ENCODE measurements at places on chromosomes 5 and 9.

GRCh38 chr5:133338504-133339355 lies 273.6 kb downstream of the FSTL4 start:
- DNase-seq, result no peak

DNA sequence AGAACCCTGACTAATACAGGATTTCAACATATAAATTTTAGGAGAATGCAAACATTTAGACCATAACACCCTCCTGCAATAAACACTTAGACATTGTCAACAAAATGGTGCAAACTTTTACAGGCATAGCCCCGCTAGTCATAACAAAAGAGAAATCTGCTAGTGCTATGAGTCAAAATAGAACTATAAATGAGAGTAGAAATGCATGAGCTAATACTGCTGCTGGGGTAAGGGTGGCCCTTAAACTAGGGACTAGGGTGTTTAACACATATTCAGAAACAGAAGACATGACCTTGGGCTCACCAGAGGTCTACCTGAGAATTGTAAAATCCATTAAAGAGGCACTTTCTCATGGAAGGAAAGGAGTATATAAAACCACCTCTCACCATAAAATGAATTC lies 131.6 kb downstream of the TLR4 start:
- DNase-seq, result no peak

GRCh38 chr9:76530458-76531110 lies 71.6 kb downstream of the GCNT1 start:
- no peak for DNase-seq

- DNase-seq, result no peak
Observed at GRCh38 chr9:131046581-131047202, 37.7 kb downstream of the LAMC3 start.

DNA sequence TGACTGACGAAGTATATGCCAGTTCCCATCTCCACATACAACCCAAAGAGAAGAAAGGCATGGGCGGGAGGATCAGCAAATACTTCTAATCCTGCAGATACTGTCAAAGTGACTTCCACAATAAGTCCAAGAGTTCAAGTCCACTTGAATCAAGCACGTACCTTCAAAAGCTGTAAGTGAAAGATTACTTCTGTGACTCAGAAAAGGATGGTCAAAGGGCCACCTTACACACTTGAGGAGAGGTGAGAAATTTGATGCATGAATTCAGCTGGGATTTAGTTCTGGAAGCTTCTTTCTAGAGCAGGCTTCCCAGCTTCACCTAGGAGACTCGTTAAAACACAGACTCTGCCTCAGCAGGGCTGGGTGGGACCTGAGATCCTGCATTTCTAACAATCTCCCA lies 357.5 kb downstream of the GLIS3 start:
- DNase-seq, result no peak

GRCh38 chr5:80082731-80083100 lies 47.6 kb downstream of the THBS4 start:
- no peak for DNase-seq

DNA sequence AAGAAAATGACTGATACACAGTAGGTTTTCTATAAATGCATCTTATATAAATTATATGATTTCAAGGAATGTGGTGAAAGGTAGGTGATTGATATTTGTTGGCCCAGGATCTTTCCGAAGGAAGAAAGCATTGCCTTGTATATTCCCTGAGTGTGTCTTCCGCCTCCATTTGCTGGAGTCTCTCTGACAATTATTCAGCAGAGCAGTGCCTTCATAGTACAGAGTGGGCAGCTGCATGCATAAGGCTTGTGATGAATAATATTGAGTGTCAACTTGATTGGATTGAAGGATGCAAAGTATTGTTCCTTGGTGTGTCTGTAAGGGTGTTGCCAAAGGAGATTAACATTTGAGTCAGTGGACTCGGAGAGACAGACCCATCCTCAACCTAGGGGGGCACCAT lies 58.5 kb downstream of the CETN3 start:
- DNase-seq, result no peak

GRCh38 chr5:157865781-157866180 lies 6.8 kb upstream of the CLINT1 start:
- DNase-seq, result no peak

DNA sequence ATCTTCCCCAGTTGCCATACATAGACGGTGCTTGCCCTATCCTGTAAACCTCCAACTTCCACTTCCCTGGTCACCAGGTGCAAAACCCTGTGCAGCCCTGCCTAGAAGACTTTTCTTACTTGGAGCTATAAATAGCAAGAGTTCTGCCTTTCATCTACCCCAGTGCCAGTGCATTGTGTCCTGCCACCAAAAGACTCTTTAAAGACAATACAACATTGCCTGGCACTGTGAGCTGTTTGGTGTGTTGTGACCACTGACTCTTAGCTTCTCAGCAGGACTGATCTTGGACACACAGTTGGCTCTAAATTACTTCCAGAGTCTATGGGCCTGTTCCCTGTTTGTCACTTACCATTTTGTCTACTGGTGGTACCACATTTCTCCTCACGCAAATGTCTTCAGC lies 608.1 kb downstream of the CDH9 start:
- no peak for DNase-seq

GRCh38 chr5:96584712-96585111 lies 77.5 kb upstream of the CAST start:
- no peak for DNase-seq

- DNase-seq, result no peak
Observed at GRCh38 chr9:69034071-69034470, 1.5 kb upstream of the FXN start.

GRCh38 chr5:42879291-42879690 lies 67.6 kb upstream of the SELENOP start:
- no peak for DNase-seq

- no peak for DNase-seq
Observed at GRCh38 chr5:45109062-45109461, 300.3 kb downstream of the MRPS30 start.

- DNase-seq, result no peak
Observed at GRCh38 chr5:65103756-65104440, 335.2 kb downstream of the CWC27 start.

DNA sequence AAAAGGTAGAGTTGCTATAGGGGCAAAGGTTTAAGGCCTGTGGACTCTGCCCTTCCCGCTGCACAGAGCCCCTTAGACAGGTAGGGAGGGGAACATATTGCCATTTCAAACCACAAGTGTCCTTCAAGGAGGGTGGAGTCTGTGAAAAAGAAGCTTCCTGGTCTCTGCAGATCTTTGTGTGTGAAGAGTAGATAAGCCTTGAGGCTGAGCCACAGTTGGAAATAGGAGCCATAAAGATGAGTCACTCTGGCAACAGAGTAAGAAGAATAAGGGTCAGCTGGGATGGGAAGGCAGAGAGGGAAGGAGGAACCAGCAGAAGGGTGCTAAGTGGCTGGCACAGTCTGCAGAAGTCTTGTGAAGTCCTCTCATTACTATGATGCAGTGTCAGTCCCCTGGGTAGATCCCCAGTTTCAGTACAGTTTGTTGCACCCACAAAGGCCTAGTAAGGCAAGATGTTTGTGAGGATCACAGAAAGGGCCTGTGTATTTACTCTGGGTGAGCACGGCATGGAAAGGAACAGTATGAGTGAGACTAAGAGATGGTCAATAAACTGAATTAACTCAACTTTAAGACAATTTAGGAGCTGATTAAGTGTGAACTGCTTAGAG lies 18.1 kb downstream of the GRXCR2 start:
- no peak for DNase-seq

GRCh38 chr5:91977579-91977978 lies 594.5 kb upstream of the ARRDC3 start:
- DNase-seq, result no peak

DNA sequence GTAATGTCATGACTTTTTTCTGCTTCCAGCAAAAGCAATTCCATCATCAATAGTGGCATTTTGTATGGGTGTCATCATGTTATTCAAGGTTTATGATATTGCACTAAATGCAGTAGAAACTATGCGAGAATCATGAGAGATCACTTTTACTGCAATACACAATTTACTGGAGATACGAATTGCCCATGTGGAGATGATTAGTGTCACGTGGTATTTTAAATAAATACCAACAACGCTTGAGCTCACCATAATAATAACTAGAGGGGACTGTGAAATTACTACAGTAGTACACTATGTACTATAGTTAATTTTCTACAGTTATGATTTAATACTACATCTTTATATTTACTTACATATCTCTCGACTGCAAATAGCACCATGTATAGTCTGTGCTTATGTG lies 49.7 kb downstream of the FAM174A start:
- no peak for DNase-seq

- DNase-seq, result no peak
Observed at GRCh38 chr9:134602547-134603362, 38.8 kb upstream of the COL5A1 start.

GRCh38 chr9:106799152-106799551 lies 63.8 kb upstream of the ZNF462 start:
- no peak for DNase-seq

GRCh38 chr5:42785756-42786155 lies 25.9 kb downstream of the SELENOP start:
- no peak for DNase-seq

- no peak for DNase-seq
Observed at GRCh38 chr5:156595132-156595787, 254.8 kb upstream of the PPP1R2B start.

DNA sequence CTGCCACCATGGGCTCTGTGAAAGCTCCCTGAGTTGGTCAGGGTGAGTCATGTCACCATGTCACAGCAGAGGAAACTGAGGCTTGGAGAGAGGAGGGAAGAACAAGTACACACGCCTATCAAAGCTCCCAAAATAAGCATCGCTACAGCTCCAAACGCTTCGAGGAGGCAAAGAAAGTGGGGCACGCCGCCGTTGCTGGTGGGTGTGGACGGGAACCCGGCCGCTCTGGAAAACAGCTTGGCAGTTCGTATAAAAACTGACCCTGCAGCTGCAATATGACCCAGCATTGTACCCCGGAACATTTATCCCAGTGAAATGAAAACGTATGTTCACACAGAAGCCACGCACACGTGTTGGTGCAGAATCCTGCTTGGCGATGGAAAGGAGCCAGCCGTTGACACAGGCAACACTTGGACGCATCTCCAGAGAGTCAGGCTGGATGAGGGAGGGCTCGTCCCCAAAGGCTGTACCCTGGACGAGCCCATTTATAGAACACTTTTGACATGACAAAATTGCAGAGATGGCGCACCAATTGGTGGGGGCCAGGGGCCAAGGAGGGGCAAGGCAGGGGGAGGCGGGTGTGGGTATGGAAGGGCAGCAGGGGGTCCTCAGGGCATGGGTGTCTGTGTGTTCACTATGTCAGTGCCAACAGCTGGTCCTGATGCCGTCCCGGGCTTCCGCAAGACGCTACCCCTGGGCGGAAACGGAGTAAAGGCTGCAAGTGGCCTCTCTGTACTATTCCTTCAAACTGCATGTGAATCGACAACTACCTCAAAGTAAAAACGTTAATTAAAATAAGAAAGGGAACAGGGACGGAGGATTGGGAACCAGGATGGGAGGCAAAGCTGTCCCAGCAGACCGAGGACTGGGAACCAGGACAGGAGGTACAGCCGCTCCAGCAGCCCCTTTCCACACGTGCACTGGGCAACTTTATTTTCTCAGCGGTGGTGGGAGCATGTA lies 173.0 kb downstream of the OLFM1 start:
- no peak for DNase-seq

DNA sequence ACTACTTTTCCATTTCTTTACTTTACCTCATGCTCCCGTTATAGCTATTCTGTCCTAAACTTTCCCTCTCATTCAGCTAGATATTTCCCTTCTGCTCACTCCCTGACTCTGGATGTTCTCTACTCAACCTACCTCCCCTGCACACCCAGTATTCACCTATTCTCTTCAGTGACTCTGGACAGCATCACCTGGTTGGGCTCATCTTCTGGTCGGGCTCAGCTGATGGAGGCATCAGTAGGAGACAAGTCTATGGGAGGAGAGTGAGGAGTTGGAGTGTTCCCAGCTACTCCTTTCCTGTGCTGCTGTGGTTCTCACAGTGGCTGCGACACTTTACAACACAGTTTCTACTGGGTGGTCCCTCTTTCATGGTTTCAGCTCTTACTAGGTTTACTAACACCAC lies 493.9 kb downstream of the DMAC1 start:
- DNase-seq, result no peak

- no peak for DNase-seq
Observed at GRCh38 chr5:111945535-111945934, 188.5 kb upstream of the NREP start.

DNA sequence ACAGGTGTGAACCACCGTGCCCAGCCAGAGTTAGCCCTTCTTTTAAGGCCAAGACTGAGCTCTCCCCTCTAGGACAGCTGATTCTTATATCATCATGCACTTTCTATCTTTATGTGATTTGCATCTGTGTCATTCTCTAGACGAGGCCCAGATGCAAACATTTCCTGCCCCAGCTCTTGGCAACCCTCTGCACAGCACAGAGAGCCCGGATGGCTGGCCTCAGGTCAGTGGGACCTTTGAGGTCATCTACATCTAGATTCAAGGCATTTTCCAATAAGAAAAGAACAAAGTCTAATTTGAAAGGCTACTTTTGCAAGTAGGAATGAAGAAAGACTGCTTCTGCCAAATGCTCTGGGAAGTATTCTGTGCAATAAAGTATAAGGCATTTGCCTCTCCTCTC lies 109.0 kb upstream of the DAB2 start:
- DNase-seq, result no peak

GRCh38 chr5:55691265-55692105 lies 20.6 kb downstream of the SLC38A9 start:
- no peak for DNase-seq

DNA sequence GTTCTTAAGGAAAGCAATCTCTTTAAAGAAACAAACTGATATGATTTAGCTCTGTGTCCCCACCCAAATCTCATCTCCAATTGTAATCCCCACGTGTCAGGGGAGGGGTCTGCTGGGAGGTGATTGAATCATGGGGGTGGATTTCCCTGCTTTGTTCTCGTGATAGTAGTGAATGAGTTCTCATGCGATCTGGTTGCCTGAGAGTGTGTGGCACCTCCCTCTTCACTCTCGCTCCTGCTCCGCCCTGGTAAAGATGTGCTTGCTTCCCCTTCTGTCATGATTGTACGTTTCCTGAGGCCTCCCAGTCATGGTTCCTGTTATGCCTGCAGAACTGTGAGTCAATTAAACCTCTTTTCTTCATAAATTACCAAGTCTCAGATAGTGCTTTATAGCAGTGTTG lies 412.7 kb upstream of the SMC2 start:
- no peak for DNase-seq

DNA sequence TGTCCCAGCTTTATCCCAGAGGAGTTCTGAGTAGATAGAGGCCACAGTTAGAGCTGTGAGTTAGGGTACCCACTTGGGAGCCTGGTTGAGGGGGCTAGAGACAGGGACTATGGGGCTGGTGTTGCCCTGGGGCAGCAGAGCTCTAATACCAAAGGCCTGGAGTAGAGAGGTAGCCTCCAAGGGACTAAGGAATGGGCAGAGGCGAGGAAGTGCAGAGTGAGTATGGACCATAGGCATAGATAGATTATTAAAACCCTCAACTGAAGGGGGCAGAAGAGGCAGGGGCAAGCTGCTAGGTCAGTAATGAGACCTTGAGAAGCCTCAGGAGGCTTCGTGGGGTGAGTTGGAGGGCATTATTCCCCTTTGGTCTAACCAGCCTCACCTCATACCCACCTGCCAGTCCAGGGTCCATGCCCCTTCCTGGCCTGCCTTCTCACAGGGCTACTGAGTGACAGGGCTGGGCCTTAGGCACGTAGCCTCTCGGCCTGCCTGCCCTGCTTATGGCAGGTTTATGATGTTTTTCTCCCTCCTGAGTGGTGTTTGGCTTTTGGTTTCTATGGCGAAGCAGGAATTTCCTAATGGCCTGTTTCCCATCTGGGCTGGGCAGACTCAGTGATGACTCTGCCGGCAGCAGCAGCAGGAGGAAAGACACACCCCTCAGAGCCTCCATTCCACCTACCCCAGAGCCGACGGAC lies 8.0 kb downstream of the PDLIM4 start:
- no peak for DNase-seq

Measured in esophagus squamous epithelium (tissue), 5 donors.